ENCODE measurements at places on chromosomes 6 and 20.

DNA sequence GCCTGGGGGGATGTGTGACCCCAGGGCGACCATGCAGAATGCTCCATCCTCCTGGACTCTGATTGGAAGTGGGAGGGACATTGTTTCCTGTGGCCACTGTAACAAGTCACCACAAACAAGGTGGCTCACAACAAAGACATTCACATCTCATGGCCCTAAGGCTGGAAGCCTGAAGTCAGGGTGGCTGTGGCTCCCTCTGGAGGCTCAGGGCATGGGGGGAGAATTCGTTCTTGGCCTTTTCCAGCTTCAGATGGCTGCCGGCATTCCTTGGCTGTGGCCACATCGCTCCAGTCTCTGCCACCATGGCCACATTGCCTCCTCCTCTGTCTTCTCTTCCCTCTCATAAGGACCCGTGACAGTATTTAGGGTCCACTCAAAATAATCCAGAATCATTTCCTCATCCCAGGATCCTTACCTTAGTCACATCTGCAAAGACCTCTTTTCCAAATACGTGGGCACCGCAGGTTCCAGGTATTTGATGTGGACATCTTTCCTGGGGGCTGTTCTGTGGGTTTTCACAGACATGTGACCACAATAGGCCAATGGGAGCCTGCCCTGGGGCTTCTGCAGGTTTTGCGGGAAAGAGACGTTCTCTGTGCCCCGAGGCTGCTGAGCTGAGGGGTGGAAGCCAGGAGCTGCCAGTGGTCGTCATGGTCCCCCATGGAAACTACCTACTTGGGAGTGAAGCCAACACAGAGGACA, 249.3 kb downstream of the PREX1 start:
- DNase-seq = no peak

DNA sequence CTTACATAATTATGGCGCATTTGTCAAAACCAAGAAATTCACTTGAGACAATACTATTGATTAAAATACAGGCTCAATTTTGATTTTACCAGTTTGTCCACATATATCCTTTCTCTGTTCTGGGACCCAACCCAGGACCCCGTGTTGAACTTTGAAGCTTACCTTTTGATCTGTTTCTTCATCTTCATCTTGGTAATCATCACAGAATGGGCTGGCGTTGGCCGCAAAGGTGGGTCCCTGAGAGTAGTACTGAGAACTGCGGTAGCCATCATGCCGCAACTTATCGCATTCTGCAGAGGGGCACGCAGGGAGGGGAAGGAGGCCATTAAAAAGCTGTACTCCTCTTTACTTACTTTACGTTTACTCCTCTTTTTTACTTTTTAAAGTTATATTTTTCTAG, 26.1 kb downstream of the NHSL1 start:
- DNase-seq = no peak

DNA sequence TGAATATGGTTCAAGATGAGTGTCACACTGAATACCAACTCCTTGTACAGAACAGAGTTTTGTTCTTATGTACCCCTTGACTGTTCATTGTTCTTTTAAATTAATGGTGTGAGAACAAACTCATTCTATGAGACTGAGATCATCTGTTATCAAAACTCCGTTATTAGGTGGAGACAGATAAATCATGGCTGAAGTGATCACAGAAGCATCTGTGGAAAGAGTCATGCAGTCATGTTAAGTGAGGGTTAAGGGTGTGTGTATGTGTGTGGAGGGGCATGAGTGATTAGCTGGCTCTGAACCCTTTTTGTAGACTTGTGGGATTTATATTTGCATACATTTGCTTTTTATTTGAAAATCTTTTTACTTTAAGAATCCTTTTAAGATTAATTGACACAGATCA, 24.7 kb downstream of the ADGRG6 start:
- DNase-seq = no peak

- DNase-seq = peak; percentile 69
Observed at GRCh38 chr20:43681468-43681942, 14.6 kb downstream of the MYBL2 start.

- no peak for DNase-seq
Observed at GRCh38 chr20:32441638-32442037, 83.5 kb downstream of the ASXL1 start.

DNA sequence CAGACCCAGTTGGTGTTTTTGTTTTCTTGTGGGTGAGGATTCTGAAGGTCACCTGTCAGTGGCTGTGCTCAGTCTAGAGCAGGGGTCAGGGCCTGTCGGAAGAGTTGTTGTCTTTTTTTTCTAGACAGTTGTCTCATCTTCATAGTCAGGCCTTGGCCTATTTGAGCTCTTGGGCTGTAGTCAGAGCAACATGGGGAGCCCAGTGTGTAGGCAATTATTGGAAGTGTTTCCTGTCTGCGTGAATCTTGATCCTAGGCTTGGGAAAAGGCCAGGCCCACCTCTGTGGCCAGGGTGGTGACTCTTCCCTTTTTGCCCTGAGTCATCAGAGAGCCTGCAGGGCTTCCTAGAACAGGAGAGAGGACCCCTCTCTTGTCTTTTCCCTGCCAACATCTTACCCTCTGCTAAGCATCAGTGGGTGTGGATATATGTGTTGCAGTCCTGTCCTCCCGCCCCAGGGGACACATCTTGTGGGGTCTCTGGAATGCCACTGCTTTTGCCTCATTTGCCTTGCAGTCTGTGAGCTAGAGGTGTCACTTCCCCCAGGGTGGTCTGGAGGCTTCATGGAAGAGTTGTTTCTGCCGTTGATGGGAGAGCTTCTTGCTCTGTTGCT, 11.4 kb downstream of the TJAP1 start:
- DNase-seq = no peak

DNA sequence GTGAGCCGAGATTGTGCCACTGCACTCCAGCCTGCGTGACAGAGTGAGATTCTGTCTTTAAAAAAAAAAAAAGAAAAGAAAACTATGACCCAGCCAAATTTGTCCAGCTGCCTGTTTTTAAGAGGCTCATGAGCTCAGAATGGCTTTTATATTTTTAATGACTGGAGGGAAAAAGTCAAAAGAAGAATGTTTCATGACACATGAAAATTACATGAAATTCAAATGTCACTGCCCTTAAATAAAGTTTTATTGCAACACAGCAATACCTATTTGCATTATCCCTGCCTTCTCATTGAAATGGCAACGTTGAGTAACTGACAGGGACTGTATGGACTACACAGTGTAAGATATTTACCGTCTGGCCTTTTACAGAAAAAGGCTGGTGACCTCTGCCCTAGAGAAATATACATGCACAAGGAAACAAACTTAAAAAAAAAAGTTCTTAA, 11.4 kb downstream of the SENP6 start:
- no peak for DNase-seq

DNA sequence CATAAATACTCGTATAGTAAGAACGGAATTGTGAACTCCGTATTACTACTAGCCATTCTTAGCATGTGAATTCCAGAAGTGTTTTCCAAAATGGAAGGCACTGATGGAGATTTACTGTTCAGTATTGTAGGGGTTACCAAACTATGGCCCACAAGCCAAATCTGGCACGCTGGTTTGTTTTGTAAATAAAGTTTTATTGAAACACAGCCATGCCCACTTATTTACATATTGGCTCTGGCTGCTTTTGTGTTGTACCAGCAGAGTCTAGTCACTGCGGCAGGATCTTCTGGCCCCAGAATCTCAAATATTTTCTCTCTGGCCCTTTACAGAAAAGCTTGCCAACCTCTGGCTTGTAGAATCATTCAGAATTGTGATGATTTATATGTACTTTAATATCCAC, 44.3 kb upstream of the PRELID3B start:
- DNase-seq = no peak

DNA sequence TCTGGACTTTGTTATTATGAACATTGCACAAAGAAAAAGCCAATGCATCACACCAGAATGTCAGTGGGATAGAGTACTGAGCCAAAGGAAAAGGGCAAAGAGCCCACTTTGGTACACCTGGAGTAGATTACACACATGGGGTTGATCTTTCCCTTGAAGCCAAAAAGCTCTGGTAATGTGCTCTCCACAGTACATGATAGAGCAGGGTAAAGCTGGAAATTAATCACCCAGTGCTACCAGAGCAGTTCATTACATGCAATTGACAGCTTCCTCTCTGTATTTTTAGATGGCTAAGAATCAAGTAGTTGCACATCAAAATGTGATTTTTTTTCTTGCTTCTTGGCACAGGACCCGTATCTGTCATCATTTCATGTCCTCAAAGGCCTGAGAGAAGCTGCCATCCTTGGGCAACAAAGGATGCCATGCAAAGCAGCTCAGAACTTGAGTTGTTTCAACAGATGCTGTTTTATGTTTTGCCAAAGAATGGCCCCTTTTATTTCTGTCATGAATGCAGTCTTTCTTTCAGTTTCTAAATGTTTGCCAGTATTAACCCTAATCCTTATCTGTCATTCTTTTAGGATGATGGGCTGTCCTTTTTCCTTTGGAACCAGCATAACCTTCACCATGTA, 88.1 kb downstream of the HDGFL1 start:
- DNase-seq = no peak

GRCh38 chr6:53728570-53729194, 63.1 kb upstream of the KLHL31 start:
- peak; percentile 66 for DNase-seq

- no peak for DNase-seq
Observed at GRCh38 chr20:63589261-63590217, 15.5 kb upstream of the HELZ2 start.

DNA sequence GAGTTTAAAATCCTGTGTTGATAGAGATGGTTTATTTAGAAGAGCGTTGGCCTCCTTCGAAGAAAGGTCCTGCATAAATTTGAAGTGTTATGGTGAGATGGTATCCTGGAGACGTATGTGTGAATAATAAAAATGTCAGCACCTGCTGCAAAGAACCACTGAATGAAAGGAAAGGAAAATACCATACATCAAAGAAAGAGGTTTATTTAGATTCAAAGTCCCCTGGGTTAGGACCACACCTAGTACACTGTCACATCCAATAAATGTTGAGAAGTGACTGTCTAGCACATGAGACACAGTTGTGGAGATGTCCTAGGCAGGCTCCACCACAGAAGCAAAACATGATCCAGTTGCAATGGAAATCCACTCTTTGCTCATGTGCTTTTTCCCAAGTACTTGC, 214.7 kb downstream of the PAX1 start:
- no peak for DNase-seq

DNA sequence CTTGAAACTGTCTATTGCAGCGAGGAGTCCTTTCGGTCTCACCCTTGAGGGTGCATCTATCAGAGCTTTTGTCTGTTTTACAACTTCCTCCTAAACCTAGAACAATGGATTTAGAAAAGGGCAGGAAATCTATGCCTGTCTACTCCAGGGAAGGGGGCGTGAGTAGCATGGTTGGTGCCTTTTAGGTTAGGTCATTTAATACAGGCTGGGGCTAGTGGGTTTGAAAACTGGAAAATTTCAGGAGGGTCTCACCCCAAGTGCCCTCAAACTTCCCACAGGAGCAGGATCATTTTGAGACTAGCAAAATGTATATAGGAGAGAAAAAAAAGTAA, 33.5 kb upstream of the BMP6 start:
- DNase-seq = no peak

GRCh38 chr6:39952167-39952566, 17.9 kb upstream of the MOCS1 start:
- DNase-seq = no peak

DNA sequence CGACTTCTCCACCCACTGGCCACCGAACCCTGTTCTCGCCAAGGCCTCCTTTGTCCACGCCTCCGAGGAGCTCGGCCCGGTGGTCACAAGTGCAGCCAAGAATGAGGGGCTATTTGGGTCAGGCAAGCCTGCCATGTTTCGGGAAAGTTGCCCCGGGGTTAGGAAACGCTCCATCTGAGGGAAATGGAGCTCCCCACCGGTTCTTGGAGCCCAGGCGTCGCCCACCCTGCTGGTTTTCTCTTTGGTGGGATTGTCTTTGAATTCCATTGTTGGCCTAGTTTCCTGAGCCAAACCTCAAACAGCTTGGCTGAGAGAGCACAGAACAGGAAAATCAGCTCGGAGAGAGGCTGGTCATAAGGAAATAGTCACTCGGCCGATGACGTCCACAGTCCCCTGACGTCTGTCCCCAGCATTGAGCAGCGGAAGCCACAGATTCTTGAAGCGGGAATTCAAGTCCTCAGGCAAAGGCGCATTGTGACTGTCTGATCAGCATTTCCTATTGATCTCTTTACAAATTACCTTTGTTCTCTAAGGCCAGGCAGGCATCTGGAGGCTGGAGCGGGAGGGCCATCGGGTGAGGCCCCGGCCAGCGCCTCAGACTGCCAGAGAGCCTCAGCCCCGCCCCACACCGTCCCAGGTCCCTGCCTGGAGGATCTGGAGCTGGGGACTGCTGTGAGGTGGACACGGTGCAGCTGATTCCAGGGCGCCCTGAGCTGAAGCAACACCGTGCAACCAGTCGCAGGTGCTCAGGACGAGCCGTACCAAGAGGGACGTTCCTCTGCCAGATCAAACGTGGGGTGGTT, 138.6 kb downstream of the DLL1 start:
- peak; percentile 59 for DNase-seq

GRCh38 chr20:33010674-33011449, 3.4 kb downstream of the BPIFB2 start:
- no peak for DNase-seq

- peak; percentile 37 for DNase-seq
Observed at GRCh38 chr6:131929264-131929663, 21.9 kb downstream of the CCN2 start.

GRCh38 chr6:129523816-129524215, 186.2 kb downstream of the ARHGAP18 start:
- DNase-seq = no peak

GRCh38 chr20:53409447-53409717, 184.3 kb downstream of the ZNF217 start:
- DNase-seq = no peak

- peak; percentile 85 for DNase-seq
Observed at GRCh38 chr6:42177514-42178364, 4.6 kb downstream of the GUCA1A start.

GRCh38 chr6:120826253-120826652, 508.0 kb downstream of the TBC1D32 start:
- peak; percentile 47 for DNase-seq

DNA sequence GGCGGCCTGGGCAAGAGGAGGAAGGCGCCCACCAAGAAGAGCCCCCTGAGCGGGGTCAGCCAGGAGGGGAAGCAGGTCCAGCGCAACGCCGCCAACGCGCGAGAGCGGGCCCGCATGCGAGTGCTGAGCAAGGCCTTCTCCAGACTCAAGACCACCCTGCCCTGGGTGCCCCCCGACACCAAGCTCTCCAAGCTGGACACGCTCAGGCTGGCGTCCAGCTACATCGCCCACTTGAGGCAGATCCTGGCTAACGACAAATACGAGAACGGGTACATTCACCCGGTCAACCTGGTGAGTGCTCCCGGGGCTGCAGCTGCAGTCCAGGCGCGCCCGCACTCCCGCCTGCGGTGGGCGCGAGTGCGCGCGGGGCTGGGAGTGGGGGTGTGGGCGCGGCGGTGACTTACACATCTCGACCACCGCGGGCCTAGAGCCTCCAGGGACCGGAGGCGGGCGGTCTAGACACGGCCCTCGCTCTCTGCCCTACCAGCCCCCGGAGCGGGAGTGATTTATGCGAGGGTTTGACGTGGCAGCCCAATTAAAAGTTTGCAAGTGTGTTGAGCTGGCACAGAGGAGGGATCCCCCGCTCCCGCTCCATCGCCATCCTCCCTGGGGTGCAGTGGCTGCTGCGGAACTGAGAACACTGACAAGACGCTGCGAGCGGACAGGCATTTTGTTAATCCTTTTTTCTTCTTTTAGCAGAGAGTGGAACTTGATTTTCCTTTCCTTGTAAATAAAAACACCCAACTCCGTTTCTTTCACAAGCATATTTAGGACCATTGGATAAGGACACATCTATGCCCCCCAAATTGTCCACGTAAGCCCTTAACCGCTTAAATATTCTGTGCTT, 867 bp downstream of the TCF21 start:
- peak; percentile 79 for DNase-seq

- DNase-seq = peak; percentile 44
Observed at GRCh38 chr6:118263921-118264486, 284.1 kb upstream of the PLN start.

- peak; percentile 65 for DNase-seq
Observed at GRCh38 chr6:27791182-27791943, 120.8 kb downstream of the OR2B2 start.
